ENCODE measurements at places on chromosomes 1 and 21. TPM values are rescaled to one million over a fixed set of nuclear protein-coding genes. Genes with fewer than 3 reads are reported as not detected.

LCE1B gene
- total RNA-seq: not detected

BRINP2 gene
- 0.42 TPM for total RNA-seq

TAS1R1 gene
- 0.13 TPM for total RNA-seq

CELA3A gene
- not detected for total RNA-seq

AMY2A gene
- total RNA-seq: not detected

PLK3 gene
- 9.7 TPM for total RNA-seq

BACE2 gene
- total RNA-seq: 9.9 TPM

DMRTA2 gene
- total RNA-seq: not detected

SLC45A1 gene
- total RNA-seq: 1.7 TPM

IFI44L gene
- not detected for total RNA-seq

ELAVL4 gene
- 0.89 TPM for total RNA-seq

KISS1 gene
- total RNA-seq: 0.88 TPM

FCER1A gene
- total RNA-seq: not detected

PPIAL4G gene
- not detected for total RNA-seq

SHISAL2A gene
- 0.74 TPM for total RNA-seq

MYBPH gene
- total RNA-seq: not detected

FCMR gene
- not detected for total RNA-seq

CRYAA gene
- total RNA-seq: not detected

OR2L2 gene
- total RNA-seq: 0.10 TPM

OVAAL gene
- not detected for total RNA-seq

PTPN22 gene
- not detected for total RNA-seq

FALEC gene
- total RNA-seq: not detected

OR2T29 gene
- total RNA-seq: not detected

LRRC39 gene
- total RNA-seq: 0.39 TPM

Measured in H1 (cell line).